ENCODE measurements at places on chromosomes 16 and 17.

DNA sequence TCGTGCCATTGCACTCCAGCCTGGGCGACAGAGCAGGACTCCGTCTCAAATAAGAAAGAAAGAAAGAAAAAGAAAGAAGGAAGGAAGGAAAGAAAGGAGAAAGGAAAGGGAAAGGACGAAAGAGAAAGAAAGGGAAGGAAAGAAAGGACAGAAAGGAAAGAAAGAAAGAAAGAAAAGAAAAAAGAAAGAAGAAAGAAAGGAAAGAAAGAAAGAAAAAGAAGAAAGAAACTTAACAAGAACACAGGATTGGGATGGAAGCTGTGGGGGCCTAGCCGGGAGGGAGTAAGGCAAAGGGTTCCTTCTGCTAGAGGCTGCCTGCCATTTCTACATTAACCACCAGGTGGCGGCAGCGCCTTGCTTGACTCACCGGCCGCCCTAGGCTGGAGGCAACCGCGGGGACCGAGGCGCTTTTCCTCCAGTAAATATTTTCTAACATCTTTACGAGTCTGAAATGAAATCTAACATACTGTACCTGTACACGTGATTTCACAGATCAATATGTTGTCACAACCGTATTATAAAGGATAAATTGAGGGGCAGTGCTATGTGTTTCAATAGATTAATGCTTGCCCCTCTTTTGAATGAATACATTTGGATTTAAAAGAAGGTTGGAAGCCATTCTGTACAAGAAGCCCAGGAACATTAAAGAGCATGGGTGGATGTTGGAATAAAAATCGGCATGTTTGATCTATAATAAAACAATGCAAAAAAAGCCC is 6.1 kb downstream of the GJD3 start:
- peak; percentile 77 for DNase-seq

GRCh38 chr16:53605831-53606400 is 97.7 kb downstream of the RPGRIP1L start:
- DNase-seq: no peak

- DNase-seq: no peak
Observed at GRCh38 chr17:28029044-28029443, 13.4 kb upstream of the NLK start.

DNA sequence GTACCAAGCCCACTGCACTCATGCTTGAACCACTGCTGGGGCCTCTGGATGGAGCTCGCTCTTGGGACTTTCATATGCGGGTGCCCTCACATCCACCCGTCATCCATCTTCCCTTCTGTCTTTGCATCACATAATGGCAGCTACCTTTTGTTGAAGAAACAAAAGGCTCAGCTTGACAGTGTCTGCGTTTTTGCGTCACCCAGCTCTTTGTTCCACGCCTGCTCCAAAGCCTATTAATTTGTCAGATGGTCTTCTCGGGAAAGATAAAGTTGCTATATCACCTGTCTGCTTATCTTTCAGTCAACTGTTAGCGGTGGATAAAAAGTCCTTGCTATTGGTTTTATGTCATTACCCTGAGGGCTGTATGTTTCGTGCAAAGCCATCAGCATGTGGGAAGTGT is 18.1 kb upstream of the BCO1 start:
- DNase-seq: no peak

GRCh38 chr17:33118391-33119075 is 126.9 kb downstream of the SPACA3 start:
- DNase-seq: no peak

DNA sequence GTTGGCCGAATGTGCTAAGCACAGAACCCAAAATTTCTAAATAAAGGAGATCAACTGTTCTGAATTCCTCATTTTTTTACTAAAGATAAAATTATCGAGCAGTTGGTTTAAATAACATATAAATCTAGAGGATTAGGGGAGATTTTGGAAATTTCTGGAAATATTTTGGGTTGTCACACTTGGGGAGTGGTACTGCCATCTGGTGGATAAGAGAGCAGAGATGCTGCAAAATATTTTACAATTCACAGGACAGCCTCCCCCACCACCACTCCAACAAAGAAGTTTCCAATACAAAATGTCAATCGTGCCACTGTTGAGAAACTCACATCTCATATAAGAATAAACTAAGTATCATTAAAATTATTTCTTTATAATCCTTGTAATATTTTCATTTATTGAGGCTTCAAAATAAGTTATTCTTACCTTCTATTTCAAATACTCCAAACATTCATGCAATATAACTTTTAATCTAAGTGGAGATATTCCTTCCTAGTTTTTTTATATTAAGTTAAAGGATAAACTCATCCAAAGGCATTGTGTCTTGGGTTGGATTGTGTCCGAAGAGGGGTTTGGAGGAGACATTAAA is 17.0 kb upstream of the ABCA8 start:
- no peak for DNase-seq

DNA sequence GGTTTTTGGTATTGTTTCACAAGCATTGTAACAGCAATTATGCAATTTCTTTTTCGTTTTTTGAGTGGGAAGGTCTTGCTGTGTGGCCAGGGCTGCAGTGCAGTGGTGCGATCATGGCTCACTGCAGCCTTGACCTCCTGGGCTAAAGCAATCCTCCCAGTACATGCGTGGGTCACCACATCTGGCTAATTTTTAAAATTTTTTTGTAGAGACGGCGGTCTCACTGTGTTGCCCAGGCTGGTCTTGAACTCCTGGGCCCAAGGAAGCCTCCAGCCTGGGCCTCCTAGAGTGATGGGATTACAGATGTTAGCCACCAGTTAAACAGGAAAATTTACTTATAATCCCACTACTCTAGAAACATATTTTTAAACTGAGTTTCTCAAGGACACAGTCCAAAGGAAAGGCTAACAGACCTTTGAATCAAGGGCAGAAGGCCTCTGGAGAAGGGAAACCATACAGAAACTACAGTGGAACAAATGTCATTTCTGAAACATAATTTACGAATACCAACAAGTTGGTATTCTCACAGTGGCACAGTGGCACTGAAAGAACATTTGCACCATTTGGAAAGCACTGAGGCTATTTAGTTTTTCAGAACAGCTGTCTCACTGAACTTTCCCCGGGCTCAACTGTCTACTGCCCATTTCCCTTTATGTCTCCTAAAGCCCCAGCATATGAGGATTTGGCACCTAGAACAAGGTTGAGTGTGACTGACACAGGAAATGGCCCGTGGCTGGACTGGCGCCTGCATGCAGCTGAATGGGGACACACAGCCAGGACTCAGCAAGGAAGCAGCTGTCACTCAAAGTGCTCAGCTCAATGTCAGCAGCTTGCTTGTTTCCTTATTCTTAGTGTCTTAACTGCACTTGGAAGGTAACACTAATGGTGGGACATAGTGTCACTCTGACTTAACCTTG is 2.8 kb upstream of the PRKAR1A start:
- no peak for DNase-seq

All from activated CD8-positive, alpha-beta memory T cell treated with anti-CD3 and anti-CD28 coated beads for 4 hours (primary cell).